SJSA1 (cell line): ENCODE measurements at places on chromosomes 16 and 17. TPM values are rescaled to one million over a fixed set of nuclear protein-coding genes. Genes with fewer than 3 reads are reported as not detected.

OR3A3 gene
- not detected in 2 replicates for total RNA-seq

WFDC1 gene
- 125 and 143 TPM in 2 replicates for total RNA-seq

DNA sequence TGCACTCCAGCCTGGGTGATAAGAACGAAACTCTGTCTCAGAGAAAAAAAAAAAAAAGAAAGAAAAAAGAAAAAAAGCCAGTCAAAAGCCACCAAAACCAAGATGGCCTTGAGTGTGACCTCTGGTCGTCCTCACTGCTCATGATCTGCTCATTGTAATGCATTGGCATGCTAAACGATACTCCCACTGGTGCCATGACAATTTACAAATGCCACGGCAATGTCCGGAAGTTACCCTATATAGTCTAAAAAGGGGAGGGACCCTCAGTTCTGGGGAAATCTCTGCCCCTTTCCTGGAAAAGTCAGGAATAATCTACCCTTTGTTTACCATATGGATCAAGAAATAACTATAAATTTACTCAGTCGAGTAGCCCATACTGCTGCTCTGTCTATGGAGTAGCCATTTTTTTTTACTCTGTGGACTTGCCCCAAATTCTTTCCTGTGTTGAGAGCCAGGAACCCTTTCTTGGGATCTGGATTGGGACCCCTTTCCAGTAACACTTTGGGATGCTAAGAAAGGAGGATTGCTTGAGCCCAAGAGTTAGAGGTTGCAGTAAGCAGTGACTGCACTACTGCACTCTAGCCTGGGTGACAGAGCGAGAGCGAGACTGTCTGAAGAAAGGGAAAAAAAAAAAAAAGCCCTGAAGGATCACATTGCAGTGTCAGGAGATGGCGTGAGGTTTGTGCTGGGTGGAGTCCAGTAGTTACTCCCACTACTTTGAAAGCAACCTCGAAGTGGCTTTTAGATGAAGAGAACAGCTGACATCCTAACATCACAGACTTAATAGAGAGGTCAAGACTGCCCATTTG is 3.7 kb upstream of the TMEM231 start:
- DNase-seq: no peak

GRCh38 chr16:50616386-50616785 is 64.7 kb downstream of the SNX20 start:
- no peak for DNase-seq

DNA sequence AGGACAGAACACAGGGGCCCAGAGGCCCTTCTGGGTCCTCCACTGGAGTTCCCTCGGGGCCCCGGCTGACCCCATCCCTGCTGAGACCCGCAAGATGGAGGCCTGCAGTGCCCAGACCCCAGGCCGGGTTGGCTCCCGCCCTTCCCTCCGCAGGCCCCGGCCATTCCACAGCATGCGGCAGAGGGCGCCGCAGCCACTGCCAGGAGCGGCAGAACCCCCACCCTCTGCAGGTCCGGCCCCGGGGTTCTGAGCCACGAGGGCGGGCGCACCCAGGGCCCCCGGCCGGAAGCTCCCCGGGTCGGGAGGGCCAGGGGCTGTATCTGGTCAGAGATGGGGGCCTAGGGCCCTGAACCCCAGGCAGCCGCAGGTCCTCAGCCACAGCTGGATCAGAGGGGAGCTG is 2.4 kb upstream of the PERCC1 start:
- no peak for DNase-seq
